ENCODE measurements at places on chromosomes 12 and 14.
A peak's percentile ranks its signal among the peaks of the same experiment; 100 is the strongest.

GRCh38 chr14:80395031-80395430 lies 183.7 kb upstream of the DIO2 start:
- H3K27me3 ChIP-seq = no peaks in the 10 kb centered on the region
- H3K27ac ChIP-seq = no peak overlapping the region
- no peak overlapping the region for H3K4me3 ChIP-seq

DNA sequence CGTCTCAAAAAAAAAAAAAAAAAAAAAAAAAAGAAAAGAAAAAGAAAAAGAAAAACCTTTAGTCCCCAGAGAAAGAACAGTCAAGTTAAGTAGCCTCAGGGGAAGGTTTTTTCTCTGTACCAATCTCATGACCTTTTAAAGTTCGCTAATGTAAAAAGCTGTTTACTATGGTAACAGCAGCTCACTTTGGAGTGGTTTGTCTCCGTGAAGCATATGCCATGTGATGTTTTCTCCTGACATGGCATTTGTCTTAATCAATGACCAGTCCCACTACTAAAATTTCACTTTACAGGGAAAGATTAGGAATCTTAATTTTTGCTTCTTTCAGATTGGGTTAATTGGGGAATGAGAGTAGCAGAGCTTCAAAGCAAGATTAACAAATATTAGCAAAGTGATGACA lies 4.3 kb downstream of the RNF212B start:
- DNase-seq = no peak
- 0 out of 2 replicates have a peak overlapping the region, but pooled peaks have one; percentile 9 for H3K27ac ChIP-seq
- peaks cover 18% of the 10 kb centered on the region for H3K4me1 ChIP-seq

DNA sequence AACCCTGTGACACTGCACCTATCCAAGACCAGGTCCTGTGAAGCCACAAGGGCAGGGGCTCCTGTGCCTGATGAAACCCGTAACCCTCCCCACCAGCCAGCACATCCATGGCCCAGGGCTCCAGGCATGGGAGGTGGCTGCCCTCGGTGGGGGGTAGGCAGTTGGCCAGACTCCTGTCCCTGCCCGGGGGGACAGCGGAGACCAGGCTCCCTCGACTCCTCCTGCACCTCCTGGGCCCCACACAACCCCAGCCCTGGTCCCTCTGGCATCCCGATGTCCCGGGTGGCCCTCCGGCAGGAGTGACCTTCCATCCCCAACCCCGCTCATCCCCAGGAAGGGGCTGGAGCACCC lies 11.4 kb downstream of the AKT1 start:
- no peak overlapping the region for H3K27ac ChIP-seq
- no peak overlapping the region for H3K4me3 ChIP-seq
- H3K4me1 ChIP-seq = no peaks in the 10 kb centered on the region
- no peak for DNase-seq

DNA sequence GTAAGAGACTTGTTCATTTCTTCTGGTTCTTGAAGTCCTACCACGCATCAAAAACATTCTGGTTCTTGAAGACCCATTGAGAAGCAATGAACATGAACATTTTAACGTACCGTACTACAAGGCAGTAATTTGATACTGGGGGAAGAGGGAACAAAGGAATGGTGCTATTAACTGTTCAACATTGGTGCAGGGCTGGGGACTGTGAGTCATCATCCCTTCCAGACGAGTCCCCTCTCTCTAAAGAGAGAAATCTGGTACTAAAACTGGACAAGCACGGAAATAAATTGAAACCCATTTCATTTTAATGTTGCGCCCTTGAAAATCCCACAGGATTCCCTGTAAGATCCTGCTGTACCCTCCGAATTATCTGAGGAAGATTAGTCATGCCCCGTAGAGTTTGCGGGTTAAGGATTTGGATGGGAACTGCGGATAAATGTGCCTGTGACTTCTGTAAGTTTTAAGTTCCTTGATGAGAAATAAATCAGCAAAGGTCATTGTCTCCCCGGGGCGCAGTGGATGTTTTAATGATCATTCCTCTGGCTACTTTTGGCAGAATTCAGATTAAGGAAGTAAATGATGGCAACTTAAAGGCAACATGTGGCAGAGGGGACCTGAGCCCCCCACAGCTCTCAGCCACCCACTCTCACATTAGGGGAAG lies 78.6 kb downstream of the KCNK13 start:
- peak overlapping the region; percentile 68 for H3K27ac ChIP-seq
- H3K36me3 ChIP-seq = no peaks in the 10 kb centered on the region
- no peaks in the 10 kb centered on the region for H3K27me3 ChIP-seq
- no peak overlapping the region for H3K4me3 ChIP-seq
- H3K4me1 ChIP-seq = peaks cover 12% of the 10 kb centered on the region

DNA sequence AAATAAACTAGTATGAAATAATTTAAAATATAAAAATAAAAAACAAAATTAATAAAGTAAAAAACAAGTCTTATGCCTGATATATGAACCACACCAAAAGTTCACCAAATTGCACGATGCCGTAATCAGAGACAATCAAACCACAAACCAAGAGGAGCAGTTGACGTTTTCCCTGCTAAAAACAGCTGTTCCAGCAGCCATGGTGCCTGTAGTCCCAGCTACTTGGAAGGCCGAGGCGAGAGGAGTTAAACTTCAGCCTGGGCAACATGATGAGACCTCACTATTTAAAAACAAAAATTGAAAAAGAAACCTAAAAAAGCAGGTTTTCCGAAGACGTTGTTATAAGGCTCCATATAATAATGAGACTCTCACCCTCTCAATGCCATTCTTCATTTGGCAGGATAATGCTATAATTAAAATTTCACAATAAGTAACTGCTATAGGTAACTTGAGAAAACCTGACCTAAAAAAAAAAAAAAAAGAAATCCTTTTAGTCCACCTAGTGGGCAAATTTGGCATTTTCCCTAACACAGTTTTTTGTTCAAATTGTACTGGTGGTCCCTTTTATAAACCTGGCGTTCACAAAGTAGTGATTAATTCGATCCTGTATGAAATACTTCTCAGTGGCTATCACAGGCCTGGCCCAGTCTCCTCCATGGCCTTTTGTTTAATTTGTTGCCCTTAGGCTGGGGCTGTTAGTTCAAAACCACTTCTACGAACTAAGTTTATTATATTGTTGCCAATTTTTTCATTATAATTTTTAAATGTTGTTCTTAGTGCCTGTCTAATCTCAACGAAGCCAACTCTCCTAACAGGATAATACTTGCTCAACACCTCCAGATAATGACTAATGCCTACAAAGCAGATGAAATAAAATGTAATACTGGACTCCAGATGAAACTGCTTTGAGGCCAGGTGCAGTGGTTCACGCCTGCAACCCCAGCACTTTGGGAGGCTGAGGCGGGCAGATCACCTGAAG lies 62.1 kb downstream of the TNFAIP2 start:
- no peaks in the 10 kb centered on the region for H3K27me3 ChIP-seq
- H3K36me3 ChIP-seq = no peaks in the 10 kb centered on the region
- DNase-seq = peak; percentile 55
- no peak overlapping the region for H3K27ac ChIP-seq

DNA sequence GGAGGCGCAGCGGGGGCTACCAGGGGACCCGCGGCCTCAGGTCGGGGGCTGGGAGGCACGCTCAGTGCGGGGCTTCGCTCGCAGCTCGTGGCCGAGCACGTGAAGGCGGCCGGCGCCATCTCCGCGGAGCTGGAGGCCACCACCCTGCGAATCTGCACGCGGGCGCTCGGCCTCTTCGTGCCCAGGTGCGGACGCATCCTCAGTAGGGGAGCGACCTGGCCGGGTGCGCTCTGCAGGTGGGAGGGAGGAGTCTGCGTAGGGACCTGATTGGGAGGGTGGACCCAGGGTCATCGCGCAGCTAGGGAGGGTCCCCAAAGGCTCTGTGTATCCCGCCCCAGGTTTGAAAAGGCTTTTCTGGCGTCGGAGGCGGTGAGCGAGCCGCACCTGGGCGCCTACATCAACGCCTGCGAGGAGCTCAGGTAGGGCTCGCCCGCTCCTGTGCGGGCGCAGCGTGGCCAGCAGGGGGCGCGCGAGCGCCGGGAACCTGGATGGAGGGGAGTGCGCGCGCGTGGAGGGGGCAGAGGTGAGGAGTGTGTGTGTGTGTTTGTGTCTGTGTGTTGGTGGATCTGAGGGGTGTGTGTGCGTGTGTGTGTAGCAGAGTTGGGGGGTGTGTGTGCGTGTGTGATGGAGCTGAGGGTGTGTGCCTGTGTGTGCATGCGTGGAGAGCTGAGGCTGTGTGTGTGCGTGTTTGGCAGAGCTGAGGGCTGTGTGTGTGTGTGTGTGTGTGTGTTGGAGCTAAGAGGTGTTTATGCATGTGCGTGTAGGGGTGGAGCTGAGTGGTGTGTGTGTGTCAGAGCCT lies 10.3 kb downstream of the EXOC3L4 start:
- H3K27ac ChIP-seq = no peak overlapping the region
- peaks cover 39% of the 10 kb centered on the region for H3K4me1 ChIP-seq
- no peaks in the 10 kb centered on the region for H3K27me3 ChIP-seq
- H3K36me3 ChIP-seq = no peaks in the 10 kb centered on the region
- no peak for DNase-seq
- no peak overlapping the region for H3K4me3 ChIP-seq

- no peak for DNase-seq
- H3K4me1 ChIP-seq = no peaks in the 10 kb centered on the region
- H3K27me3 ChIP-seq = no peaks in the 10 kb centered on the region
- no peak overlapping the region for H3K27ac ChIP-seq
These were observed 851.8 kb downstream of the TMTC2 start for GRCh38 chr12:83538361-83538965.

GRCh38 chr12:132558042-132558856 lies 52.1 kb downstream of the LRCOL1 start:
- no peak overlapping the region for H3K4me3 ChIP-seq
- peaks cover 18% of the 10 kb centered on the region for H3K27me3 ChIP-seq
- peaks cover 15% of the 10 kb centered on the region for H3K4me1 ChIP-seq
- no peak overlapping the region for H3K27ac ChIP-seq
- no peak for DNase-seq
- no peaks in the 10 kb centered on the region for H3K36me3 ChIP-seq

DNA sequence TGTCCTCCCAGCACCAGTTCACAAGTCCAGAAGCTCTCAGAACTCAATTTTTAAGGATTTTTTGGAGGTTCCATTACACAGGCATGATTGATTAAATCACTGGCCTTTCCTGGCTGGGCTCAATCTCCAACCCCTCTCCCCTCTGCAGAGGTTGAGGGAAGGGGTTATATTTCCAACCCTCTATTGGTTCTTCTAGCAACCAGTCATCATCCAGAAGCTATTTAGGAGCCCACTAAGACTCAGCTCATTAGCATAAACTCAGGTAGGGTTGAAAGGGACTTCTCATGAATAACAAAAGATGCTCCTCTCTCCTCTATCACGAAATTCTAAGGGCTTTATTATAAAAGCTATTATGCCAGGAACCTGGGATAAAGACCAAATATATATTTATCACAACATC lies 41.5 kb downstream of the SPPL3 start:
- no peak overlapping the region for H3K27ac ChIP-seq
- H3K4me1 ChIP-seq = no peaks in the 10 kb centered on the region
- H3K4me3 ChIP-seq = no peak overlapping the region
- DNase-seq = no peak
- H3K27me3 ChIP-seq = no peaks in the 10 kb centered on the region

DNA sequence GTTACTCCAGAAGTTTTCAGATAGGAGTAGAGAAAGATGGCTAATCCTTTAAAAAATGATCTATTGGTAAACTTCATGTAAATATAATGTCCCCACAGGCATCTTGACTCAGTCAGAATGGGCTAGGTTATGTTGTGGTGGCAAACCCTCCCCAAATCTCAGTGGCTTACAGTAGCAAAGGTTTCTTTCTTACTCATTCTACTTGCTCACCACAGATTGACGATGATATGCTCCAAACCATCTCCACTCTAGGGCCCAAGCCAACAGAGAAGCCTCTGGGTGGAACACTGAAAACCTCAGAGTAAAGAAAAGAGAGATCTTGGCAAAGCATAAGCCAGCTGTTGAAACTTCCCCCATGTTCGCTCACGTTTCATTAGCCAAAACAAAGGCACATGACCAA lies 146.4 kb downstream of the EMP1 start:
- no peaks in the 10 kb centered on the region for H3K36me3 ChIP-seq
- H3K27me3 ChIP-seq = no peaks in the 10 kb centered on the region
- H3K4me3 ChIP-seq = no peak overlapping the region
- no peak for DNase-seq

GRCh38 chr12:108611884-108612415 lies 14.1 kb upstream of the TMEM119 start:
- no peaks in the 10 kb centered on the region for H3K36me3 ChIP-seq
- peak overlapping the region; percentile 14 for H3K27ac ChIP-seq
- peaks cover 63% of the 10 kb centered on the region for H3K4me1 ChIP-seq
- no peaks in the 10 kb centered on the region for H3K27me3 ChIP-seq
- peak; percentile 100 for DNase-seq
- no peak overlapping the region for H3K4me3 ChIP-seq

DNA sequence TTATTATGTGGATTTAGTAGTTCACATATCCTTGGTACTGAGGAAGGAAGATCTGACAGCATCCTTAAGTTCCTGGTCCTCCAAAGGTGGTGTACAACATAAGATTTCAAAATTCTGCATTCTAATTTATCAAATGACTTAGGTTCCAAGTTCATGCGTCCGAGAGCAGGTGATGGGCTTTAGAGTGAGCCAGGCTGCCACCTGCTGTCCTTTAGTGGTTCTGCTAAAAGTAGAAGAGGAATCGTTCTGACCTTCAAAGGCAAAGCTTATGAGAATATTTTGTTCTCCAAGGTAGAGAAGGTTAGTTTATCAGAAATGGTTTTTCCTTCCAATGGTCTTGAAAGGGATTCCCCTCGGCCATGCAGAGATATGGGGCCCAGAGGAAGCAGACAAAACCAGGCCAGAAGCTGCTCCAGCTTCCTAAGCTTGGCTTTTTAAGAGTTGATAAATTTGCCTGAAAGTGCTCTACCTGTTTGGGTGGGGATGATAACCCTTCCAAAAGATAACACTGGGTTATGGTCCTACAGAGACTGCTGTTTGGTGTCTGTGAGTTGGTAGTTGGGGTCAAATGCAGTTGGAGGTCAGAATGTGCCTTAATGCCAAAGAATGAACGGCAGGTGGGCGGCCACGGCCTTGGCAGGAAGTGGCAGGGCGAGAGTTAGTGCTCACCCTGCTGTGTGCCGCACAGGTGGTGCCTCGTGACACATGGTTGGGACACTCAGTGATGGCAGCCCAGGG lies 29.1 kb upstream of the LRTM2 start:
- peaks cover 6% of the 10 kb centered on the region for H3K36me3 ChIP-seq
- no peaks in the 10 kb centered on the region for H3K27me3 ChIP-seq
- no peak overlapping the region for H3K4me3 ChIP-seq
- peak; percentile 52 for DNase-seq

GRCh38 chr12:68767191-68767590 lies 21.2 kb downstream of the SLC35E3 start:
- H3K27ac ChIP-seq = no peak overlapping the region
- H3K27me3 ChIP-seq = peaks cover 94% of the 10 kb centered on the region
- no peak overlapping the region for H3K4me3 ChIP-seq

GRCh38 chr14:68688872-68689371 lies 103.9 kb downstream of the ZFP36L1 start:
- no peaks in the 10 kb centered on the region for H3K36me3 ChIP-seq
- no peaks in the 10 kb centered on the region for H3K27me3 ChIP-seq
- H3K27ac ChIP-seq = no peak overlapping the region
- no peak overlapping the region for H3K4me3 ChIP-seq
- no peak for DNase-seq

GRCh38 chr14:98328496-98328895 lies 943.5 kb downstream of the BCL11B start:
- no peaks in the 10 kb centered on the region for H3K4me1 ChIP-seq
- H3K27me3 ChIP-seq = no peaks in the 10 kb centered on the region
- no peak for DNase-seq
- no peak overlapping the region for H3K4me3 ChIP-seq
- H3K36me3 ChIP-seq = no peaks in the 10 kb centered on the region
- H3K27ac ChIP-seq = no peak overlapping the region

GRCh38 chr12:96054244-96054610 lies 18.8 kb upstream of the LTA4H start:
- H3K27me3 ChIP-seq = peaks cover 4% of the 10 kb centered on the region
- peak; percentile 62 for DNase-seq
- H3K4me3 ChIP-seq = no peak overlapping the region
- no peaks in the 10 kb centered on the region for H3K4me1 ChIP-seq
- no peak overlapping the region for H3K27ac ChIP-seq
- H3K36me3 ChIP-seq = no peaks in the 10 kb centered on the region

Data from SJSA1 (cell line).